ENCODE measurements at places on chromosomes 3 and 15.

- DNase-seq, result no peak
These were observed 435 bp downstream of the RAB27A start for GRCh38 chr15:55289011-55289745.

DNA sequence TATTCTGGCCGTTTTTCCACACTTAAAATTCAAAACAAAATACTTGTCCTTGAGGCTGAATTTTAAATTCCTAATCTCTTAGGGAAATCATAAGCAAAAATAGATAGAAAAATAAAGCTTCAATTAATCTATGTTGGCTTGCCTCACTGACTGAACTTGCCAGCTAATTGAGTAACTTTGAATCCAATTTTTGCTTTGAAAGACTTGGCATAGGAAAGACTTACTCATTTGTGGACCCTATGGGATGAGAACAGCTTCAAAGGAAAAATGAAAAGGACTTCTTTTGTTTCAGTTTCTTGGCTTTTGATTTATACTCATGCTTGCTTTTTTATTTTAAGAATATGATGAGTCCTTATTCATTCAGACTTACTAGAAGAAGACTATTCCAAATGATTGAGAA, 370.7 kb upstream of the RARB start:
- DNase-seq, result no peak

DNA sequence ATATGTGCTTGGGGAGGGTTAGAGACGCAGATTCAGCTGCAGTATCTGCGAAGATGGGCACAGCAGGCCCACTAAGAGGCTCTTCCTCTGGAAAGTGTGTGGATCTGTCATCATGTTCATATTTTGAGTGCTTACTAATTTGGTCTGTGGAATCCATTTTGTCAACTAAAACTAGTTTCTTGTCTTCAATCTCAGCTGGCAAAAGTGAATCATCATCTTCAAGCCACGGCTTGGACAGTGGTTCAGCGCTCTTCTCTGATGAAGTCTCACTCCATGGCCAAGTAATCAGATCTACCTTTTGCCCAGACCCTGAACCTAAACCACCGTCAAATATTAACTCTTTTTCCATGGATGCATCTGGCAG, 76.2 kb downstream of the IMPG2 start:
- DNase-seq, result no peak

DNA sequence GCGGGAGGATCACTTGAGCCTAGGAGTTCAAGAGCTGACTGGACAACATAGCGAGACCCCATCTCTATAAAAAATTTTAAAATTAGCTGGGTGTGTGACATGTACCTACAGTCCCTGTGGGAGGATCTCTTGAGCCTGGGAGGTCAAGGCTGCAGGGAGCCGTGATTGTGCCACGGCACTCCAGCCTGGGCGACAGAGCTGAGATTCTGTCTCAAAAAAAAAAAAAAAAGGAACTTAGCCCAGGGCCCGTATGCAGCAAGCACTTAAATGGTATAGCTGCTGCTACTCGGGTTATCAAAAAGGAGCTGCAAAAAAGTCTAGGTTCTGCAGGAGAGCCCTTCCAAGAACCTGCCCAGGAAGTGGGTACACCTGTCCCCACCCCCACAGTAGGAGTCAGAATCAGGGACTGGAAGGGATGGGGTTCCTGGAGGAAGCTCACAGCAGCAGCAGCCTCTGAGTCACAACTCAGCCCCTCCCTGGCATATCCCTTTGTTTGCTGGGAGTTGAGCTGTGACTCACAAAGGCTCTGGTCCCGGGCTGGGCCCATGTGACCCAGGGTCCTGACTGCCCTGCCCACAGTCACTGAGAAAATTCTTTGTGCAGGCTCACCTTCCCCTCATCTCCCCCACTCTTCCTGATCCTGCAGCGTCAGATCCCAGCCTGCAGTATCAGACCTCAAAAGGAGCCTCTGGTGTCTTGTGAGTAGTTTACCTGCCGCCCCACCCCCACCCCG, at the start of gene SPATA12:
Gene SPATA12, plus strand, starts transcription at position 576 of the 733 bp plus-strand sequence. CDS start 13,031 bp downstream, outside the sequence.
- DNase-seq, result no peak

DNA sequence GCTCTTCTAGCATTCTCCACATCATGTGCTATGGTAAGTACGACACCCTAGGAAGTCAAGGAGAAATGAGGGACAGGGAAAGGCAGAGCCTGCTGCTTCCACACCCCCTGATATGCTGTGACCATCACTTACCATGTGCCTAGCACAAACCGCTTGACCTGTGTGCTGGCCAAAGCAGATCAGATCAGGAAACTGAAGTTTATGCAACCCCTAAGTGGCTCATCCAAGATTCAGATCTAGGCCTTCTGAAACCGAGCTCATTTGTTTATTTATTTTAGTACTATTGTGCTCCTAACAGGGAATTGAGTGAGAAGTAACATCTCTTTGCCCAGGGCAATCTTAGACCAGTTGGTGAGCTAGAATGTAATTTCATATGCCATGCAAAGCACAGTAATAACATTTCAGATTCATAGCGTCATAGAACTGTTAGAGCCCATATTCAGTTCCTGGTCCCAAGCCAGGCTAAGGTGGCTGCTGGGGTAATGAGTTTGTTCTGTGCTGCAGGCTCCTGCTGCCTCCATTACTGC, at the start of gene RTP2:
Gene RTP2, minus strand, starts transcription at position 51 of the 527 bp plus-strand sequence. CDS start 429 bp downstream, outside the sequence.
- DNase-seq, result no peak

DNA sequence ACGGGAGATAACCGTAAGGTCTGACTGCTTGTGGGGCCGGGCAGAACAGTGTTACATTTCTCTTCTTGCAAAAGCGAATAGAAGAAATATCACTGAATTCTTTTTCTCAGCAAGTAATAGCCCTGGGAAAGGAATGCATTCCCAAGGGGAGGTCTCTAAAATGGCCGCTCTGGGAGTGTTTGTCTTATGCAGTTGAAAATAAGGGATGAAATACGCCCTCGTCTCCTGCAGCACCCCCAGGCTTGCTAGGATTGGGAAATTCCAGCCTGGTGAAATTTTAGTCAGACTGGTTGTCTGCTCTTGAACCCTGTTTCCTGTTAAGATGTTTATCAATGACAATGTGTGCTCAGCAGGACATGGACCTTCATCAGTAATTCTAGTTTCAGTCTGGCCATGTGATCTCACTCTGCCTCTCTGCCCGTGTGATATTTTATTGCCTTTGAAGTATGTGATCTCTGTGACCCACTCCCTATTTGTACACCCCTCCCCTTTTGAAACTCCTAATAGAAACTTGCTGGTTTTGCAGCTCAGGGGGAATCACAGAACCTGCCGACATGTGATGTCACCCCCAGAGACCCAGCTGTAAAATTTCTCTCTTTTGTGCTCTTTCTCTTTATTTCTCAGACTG, 715.6 kb downstream of the ROBO1 start:
- DNase-seq, result no peak

DNA sequence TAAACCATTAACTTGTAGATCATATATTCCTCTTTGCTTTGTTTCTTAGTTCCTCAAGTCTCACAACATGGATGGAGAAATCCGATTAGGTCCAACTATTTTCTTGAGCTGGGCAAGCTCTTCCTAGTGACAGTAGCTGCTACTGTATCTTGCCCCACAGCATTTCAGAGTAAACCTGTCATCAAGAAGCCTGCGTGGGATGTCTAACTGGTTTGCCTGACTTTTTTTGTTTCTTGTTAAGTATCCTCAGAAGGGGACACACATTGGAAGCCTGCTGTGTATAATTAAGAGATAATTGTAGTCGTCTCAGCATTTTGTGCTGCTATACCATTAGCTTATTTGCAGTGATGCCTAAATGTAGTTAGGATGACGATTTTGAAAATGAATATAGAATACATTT, 29.3 kb upstream of the STT3B start:
- no peak for DNase-seq

Measured in stimulated activated CD8-positive, alpha-beta memory T cell treated with anti-CD3 and anti-CD28 coated beads, Interleukin-15, amount 100 ng/mL, for 1 hour (primary cell).